ENCODE measurements at places on chromosomes 4 and X. TPM values are rescaled to one million over a fixed set of nuclear protein-coding genes. Genes with fewer than 3 reads are reported as not detected.

The BEX5 gene
- total RNA-seq, result 2.1 TPM

The C4orf50 gene
- total RNA-seq, result 0.68 TPM

The KIAA1210 gene
- total RNA-seq, result not detected

The ZNF595 gene
- 27.2 TPM for total RNA-seq

The VCX3B gene
- total RNA-seq, result not detected

The SLAIN2 gene
- 167 TPM for total RNA-seq

The SYNPO2 gene
- total RNA-seq, result 1,081 TPM

The ZNF732 gene
- not detected for total RNA-seq

The AGA gene
- 11.5 TPM for total RNA-seq

The ACSL1 gene
- total RNA-seq, result 118 TPM

The TDO2 gene
- 0.36 TPM for total RNA-seq

The USP17L22 gene
- total RNA-seq, result not detected

The ABCB7 gene
- 60.7 TPM for total RNA-seq

The SLC4A4 gene
- 4.8 TPM for total RNA-seq

The CD38 gene
- total RNA-seq, result 2.1 TPM

The NSD2 gene
- total RNA-seq, result 36.0 TPM

The HS6ST2 gene
- total RNA-seq, result 0.28 TPM

The EXOC1L gene
- not detected for total RNA-seq

The CXCL10 gene
- not detected for total RNA-seq

The GRIA3 gene
- total RNA-seq, result 0.68 TPM

The SLC10A4 gene
- 2.7 TPM for total RNA-seq

The LRCH2 gene
- 41.5 TPM for total RNA-seq

The CT55 gene
- total RNA-seq, result not detected

The CSN1S1 gene
- not detected for total RNA-seq

Data from sigmoid colon (tissue), 7 donors.